Activated CD8-positive, alpha-beta memory T cell treated with anti-CD3 and anti-CD28 coated beads for 48 hours (primary cell): ENCODE measurements at places on chromosomes 7 and 10.

- no peak for DNase-seq
These were observed 15.7 kb downstream of the UNCX start for GRCh38 chr7:1248143-1248915.

GRCh38 chr10:132921818-132922807 lies 20.3 kb downstream of the CFAP46 start:
- no peak for DNase-seq

DNA sequence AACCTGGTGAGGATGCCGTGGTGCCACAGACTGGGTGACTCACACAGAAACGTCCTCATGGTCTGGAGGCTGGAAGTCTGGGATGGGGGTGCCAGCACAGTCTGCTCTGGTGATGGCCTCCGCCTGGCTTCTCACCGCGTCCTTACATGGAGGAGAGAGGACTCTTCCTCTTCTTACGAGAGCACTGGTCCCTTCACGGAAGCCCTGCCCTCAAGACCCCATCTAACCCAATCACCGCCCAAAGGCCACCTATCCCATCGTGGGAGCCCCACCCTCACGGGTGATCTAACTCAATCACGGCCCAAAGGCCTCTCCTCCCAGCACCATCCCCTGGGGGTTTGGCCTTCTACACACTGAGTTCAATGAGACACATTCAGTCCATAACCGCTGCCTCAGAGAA lies 137.7 kb downstream of the PTPRN2 start:
- DNase-seq = no peak

DNA sequence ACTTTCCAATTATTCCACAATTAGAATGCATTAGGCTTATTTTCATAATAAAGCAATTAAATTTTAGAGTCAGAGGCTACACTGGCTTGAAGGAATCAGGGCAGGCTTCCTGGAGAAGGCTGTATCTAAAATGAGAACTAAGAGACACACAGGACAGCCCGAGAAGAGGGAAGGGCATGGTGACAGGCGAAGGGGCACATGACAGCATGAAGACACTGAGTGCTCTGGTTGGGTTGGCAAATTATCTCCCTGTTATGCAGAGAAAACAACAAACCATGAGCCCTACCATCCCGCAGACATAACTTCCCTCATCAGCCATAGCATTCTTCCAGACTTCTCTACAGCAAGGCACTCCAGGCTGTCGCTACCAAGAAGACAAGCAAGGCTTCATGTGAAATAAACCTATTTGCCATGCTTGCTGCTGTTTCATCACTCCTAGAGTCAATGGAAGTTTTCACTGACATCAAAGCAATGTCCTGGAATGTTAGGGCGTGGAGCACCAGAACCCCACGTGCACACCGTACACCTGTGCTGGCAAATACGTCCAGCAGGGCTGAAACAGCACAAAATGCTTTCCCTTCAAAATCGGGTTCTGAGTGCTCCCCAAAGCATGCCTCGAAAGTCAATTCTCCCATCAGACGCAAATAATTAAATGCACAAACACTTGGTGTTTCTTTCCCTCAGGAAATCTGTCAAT lies 21.3 kb downstream of the VOPP1 start:
- no peak for DNase-seq

- no peak for DNase-seq
These were observed 63.8 kb downstream of the ZNF438 start for GRCh38 chr10:30967650-30968410.

DNA sequence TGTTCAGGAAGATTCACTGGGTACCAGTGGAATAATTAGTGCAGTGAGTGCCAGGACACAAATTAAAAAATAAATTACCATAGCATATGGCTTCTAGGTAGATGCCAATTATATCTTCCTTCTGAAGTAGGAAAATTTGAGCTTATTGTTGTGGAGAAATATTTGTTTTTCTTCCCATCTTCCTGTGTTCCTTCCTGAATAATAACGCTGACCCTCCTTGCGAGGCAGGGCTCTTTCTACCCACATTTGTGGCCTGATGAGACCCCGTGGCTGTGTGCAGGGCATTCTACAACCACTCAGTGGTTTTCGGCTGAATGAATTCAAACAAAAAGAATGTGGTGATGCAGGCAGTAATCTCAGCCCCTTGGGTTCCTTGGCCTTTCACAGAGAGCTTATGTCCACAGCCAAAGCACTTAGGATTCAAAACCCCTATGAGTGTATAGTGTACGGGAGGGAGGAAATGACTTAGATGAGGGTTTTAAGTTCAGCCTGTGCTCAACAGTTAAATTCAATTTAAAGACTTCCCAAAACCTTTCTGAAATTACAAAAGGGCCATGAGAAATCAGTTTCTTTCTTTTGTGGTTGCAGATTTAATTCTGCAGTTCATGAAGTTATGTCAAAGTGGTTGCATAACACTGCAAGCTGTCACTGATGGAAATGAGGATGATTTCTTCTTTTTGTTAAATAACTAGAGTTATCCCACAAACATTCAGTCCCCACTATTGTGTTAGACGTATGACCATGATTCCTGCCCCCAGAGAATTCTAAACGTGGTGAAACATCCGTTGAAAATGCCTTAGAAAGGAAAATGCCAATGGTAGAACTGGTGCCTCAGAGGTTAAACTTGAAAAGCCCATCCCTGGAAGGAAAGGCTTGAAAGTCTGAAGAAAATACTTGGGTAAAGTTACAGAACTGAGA lies 255.3 kb downstream of the FZD1 start:
- DNase-seq = no peak

DNA sequence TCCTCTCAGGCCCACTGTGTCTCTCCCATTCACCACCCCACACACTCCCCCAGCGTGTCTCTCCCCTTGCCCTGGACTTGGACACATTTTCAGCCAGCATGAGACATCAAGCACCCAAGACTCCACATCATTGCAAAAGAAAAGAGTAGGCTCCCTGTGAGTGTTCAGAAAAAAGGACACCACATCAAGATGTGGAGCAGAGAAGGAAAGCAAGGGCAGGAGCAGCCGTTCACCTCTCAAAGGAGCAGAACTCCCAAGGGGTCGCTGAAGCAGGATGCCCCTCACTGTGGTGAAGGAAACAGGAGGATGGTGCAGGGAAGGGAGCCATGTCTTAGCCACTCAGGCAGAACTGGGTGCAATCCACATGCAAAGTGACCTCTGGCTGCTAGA lies 89.9 kb upstream of the MACROH2A2 start:
- DNase-seq = no peak

DNA sequence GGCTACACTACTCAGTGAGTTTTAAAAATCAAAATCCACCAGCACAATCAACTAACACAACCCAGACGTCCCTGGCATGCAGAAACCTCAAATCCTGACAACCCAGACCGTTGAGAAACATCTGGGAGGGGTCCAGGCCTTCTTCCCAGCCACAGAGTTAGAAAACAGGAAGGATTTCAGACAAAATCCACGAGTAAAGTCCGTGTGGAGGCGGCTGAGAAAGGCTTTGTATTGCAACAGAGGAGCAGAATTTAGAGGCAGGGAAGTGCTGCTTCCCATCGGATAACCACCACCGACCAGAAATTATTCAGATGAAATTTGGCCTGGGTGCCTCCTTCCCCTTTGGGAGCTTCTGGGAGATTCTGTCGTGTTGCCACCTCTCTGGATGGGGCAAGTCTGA lies 61.5 kb downstream of the TNS3 start:
- no peak for DNase-seq

DNA sequence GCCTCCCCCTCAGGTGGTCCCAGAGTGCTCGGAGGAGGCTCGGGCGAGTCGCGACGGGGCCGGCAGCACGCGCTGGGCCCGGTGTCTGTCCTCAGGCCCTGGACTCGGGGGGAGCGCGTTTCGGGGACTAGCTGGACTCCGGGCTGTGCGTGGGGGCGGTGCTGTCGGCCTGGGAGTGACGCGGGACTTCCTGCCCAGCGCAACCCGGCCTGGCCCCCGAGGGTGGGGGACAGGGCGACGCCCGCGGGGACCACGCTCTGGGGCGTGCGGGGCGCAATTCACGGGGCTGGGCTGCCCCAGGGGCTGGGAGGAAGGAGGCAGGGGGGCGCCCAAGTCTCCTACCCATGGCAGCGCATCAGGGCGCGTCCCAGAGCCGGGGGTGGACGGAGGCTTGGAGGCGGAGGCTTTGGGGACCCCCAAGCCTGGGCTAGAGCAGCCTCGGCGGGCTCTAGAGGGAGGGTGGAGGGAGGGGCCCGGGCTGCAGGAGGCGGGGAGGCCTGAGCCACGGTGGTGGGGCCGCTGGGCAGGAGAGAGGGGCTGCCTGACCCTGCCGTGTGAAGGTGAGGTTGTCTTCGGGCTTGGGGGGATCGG lies 2.3 kb upstream of the VENTX start:
- no peak for DNase-seq

GRCh38 chr10:44516891-44517290 lies 132.0 kb upstream of the CXCL12 start:
- no peak for DNase-seq

DNA sequence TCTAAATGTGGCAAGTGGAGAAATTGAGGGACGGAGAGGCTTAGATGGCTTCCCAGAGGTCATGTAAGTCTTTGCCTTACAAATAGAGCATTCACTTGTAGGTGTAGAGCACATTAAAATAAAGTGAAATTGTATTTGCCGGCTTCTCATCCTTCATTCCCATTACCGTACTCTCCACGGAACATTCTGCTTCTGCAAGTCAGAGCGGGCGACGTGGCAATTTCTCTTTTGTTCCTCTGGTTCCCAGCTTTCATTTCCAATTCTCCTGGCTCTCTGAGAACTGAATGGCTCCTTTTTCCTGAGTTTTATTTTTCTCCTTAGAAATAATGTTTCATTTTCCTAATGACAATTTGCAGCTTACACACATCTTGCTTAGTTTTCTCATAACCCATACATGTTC lies 51.3 kb upstream of the PFKP start:
- no peak for DNase-seq
